Activated T-cell treated with anti-CD3 and anti-CD28 coated beads, Interleukin-2, amount 50 U/mL, for 4 hours (primary cell): ENCODE measurements at places on chromosomes 11 and 22.

- no peak for DNase-seq
Measured at GRCh38 chr22:22079404-22080148, 97.0 kb upstream of the TOP3B start.

DNA sequence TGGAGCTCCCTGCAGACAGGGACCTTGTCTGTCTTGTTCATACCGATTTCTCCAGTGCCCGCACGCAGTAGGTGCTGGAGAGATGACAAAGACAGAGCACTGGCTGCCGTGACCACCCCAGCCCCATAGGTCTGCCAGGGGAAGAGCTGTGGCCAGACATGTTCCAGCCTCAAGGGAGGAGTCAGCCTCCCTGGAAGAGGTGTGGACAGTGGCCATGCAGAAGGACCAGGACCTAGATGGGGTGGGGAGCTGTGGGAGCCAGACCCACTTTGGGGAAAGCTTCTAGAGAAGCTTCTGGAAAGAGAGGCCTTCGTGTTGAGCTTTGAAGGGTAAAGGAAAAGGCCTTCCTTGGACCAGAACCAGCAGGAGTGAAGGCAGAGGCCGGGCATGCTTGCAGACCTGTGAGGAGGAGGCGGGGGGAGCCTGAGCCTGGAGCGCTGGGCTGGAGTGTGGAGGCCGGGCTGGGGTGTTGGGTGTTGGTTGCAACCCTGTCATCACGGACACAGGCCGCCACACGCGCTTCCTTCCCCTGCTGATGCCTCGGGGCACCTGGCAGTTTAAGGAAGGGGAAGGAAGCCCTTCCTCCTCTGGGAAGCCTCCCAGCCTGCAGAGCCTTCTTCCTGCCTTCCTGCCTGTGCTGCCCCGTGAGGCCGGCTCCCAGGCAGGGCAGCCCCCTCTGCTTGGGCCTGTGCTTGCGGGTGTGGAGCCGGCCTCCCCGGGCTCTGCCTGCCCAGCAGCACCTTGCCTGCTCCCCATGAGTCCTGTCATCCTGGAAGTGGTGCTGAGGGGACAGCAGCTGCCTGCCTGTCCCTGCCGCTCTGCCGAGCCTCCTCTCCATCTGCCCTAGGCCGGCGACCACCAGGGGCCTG is 12.3 kb downstream of the RELT start:
- no peak for DNase-seq

DNA sequence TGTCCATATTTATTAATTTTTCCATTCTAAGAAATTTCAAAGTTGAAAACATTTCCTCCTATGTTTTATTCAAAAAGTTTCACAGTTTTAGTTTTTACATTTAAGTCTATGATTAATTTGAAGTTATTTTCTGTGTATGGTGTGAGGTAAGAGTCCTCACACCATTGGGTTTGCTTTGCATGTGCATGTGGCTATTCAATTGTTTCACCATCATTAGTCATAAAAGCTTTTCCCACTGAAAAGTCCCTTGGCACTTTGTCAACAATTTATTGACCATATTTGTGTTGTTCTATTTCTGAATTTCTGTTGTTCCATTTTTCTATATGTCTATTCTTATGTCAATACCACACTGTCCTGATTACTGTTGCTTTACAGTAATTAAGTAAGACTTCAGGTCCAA is 186.5 kb downstream of the KIF18A start:
- DNase-seq = no peak

DNA sequence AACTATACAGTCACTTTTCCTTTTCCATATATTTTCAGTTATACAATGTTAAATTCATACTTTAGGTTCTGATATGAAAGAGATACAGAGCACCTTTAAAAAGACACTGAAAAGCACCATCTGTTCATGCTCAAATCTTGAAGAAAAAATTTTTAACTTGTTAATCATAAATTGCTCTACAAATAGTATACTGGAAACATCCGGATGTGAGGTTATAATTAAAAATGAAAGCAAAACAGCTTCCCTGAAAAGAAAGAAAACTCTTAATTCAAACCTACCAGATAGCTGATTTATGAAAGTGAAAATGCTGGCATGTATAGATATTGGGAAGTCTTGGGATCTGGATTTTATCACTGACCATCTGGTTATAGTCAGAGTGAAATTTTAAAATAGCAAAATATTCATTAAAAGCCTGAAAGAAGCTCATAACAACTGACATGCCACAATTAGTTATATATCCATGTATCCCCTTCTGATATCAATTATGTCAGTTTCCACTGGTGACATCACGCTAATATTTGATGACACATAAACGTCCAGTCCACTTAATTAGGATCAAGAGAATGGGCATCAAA is 740.0 kb downstream of the DLG2 start:
- no peak for DNase-seq

DNA sequence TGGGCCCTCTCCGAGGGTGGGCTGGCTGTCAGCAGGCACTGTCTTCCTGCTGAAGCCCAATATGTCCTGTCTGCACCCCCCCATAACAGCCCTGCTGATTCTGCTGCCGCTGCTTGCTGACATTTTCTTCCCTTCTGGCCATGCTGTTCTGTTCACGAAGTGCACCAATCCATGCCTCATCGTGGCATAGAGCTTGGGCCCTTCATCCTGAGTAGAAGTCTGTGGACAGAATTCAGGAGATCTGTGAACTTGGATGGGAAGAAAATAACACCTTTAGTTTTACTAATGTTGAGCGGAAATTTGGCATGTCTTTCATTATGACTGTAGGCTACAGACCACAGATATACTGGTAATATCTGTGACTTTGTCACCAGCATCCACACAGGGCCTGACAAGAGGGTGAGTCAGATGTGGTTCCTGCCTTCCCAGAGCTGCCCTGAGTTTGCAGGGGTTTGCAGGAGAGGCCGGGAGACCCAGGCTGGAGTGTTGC is 14.1 kb upstream of the KIAA0930 start:
- no peak for DNase-seq

GRCh38 chr11:117197516-117198456 is 1.4 kb upstream of the TAGLN start:
- no peak for DNase-seq

- no peak for DNase-seq
Measured at GRCh38 chr11:82680252-82680651, 53.4 kb downstream of the FAM181B start.

- DNase-seq = no peak
Measured at GRCh38 chr11:31107649-31108048, 261.9 kb downstream of the DCDC1 start.

DNA sequence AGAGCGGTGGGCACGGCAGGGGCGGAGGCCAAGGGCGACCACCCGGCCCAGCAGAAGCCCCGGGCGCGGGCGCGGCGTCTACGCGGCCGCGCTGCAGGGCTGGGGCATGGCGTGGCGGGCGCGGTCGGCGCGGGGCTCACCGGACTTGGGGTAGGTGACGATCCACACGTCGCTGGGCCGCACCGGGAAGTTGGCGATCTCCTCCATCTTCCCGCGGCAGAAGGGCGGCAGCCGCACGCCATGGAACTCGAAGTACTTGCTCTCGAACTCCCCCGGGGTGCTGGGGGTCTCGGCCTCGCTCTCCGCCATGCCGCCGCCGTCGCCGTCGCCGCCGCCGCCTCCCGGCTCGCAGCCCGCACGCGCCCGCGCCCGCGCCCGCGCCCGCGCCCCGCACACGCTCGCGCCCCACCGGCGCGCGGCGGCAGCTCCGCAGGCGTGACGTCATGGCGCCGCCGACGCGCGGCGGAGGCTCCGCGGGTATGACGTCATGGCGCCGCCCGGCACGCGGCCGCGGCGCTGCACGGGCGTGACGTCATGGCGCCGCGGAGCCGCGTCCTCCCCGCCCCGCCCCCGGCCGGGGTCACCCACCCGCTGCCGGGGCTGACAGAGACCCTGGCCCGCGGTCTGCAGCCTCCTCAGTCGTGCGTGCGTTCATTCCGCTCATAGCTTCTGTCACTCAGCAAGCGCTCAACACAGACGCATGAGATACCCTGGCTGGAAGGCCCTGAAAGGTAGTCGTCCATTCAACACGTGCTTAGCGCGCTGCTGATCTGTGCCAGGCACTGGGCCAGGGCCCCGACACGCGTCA is at the start of gene SULT4A1:
SULT4A1 (minus strand) TSS at position 440 of the 808 bp plus-strand sequence; CDS start at position 309, 131 bp downstream.
- DNase-seq = peak; percentile 1

DNA sequence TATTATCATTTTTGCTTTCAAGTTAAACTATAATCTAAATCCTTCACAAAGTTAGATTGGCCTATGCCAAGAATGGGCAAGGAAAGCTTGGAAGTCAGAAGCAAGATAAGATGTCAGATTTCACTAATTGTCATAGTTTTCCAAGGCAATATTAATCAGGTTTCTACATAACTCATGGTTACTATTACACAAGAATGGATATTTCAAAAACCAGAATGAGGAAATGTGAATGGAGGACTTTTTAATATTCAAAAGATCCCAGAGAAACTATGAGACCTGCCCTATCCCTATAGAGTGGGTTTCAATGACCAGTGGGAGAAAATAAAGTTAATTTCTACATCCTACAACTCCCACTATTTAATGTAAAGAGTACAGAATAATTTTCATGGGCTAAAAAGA is 203.2 kb downstream of the CASP12 start:
- no peak for DNase-seq

DNA sequence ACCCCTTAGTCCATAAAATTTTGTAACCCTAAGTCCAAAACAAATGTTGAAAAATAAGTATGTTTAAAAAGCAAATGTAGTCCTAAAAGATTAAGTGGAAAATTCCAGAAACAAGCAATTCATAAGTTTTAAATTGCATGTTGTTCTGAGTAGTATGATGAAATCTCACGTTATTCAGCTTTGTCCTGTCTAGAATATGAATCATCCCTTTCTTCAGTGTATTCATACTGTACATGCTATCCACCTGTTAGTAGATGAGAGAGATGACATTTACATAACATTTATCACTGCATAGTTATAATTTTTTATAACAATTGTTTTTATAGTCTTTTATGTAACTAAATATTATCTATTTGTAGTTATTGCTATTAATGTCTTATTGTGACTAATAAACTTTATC is 622.3 kb upstream of the CHORDC1 start:
- DNase-seq = no peak
